ENCODE measurements at places on chromosomes 5 and 9. TPM values are rescaled to one million over a fixed set of nuclear protein-coding genes. Genes with fewer than 3 reads are reported as not detected.

The CER1 gene
- not detected for total RNA-seq

The GPX8 gene
- total RNA-seq, result 35.9 TPM

The ROR2 gene
- not detected for total RNA-seq

The ACER2 gene
- total RNA-seq, result 9.7 TPM

The ATP10B gene
- under 0.01 TPM for total RNA-seq

The KCNV2 gene
- not detected for total RNA-seq

The DNAJA1 gene
- total RNA-seq, result 97.5 TPM

The COL5A1 gene
- total RNA-seq, result 7.4 TPM

The EXOSC2 gene
- 22.0 TPM for total RNA-seq

The QRFP gene
- not detected for total RNA-seq

The ANKRD34B gene
- total RNA-seq, result not detected

The SSNA1 gene
- 96.5 TPM for total RNA-seq

The ZBTB26 gene
- total RNA-seq, result 5.5 TPM

The MCC gene
- total RNA-seq, result 39.9 TPM

The CARTPT gene
- not detected for total RNA-seq

The NDUFB6 gene
- 36.1 TPM for total RNA-seq

The ARPC5L gene
- 21.0 TPM for total RNA-seq

The SLC25A2 gene
- total RNA-seq, result 0.16 TPM

The SOX30 gene
- not detected for total RNA-seq

The ZFP2 gene
- 0.65 TPM for total RNA-seq

The SHC3 gene
- 0.19 TPM for total RNA-seq

The FOXD4L6 gene
- not detected for total RNA-seq

The CDC20B gene
- total RNA-seq, result not detected
